GM13977 (cell line): ENCODE measurements at places on chromosomes 3 and 15.

- no peak for DNase-seq
Measured at GRCh38 chr15:69253156-69253555, 45.6 kb upstream of the PAQR5 start.

- DNase-seq, result no peak
Measured at GRCh38 chr15:101492766-101493692, 3.5 kb upstream of the PCSK6 start.

GRCh38 chr15:79376383-79376782, 55.8 kb upstream of the MINAR1 start:
- no peak for DNase-seq

GRCh38 chr3:148583793-148584192, 113.9 kb upstream of the AGTR1 start:
- no peak for DNase-seq

DNA sequence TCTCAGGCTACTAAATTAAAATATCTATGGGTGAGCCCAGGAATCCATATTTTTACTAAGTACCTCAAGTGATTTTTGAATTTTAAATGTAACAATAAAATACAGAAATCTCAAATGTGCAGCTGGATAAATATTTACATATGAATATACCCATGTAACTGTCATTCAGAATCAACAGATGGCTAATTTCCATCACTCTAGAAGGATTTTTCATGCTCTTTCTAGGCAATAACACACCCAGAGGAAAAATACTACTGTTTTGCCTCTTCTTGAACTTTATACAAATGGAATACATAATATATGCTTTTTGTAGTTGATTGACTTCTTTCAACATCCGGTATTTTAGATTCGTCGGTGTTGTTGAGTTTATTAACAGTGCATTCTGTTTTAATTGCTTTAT, 601.3 kb upstream of the NECTIN3 start:
- DNase-seq, result no peak

GRCh38 chr3:119258915-119259314, 18.2 kb upstream of the B4GALT4 start:
- DNase-seq, result peak; percentile 35

- DNase-seq, result no peak
Measured at GRCh38 chr3:114893361-114893760, 253.7 kb downstream of the ZBTB20 start.

GRCh38 chr3:9087831-9088413, 124.7 kb upstream of the RAD18 start:
- DNase-seq, result no peak

DNA sequence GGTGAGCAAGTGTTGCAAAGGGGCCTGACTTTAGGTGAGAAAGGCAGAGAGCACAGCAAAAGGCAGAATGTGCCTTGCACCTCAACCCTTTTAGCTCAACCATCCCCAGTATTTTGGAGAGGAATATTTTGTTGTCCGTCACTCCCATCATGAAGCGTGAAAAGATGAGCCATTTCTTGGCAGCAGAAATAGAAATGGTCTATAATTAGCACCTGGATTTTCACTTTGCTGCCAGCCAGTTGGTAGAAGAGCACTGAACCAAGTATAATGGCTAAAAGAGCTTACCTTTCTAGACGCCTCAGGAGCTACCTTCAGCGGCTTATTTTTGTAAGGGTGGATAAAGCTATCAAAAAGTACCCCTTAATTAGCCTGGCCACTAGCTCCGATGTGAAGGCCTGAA, 406.7 kb downstream of the OCA2 start:
- no peak for DNase-seq

- DNase-seq, result no peak
Measured at GRCh38 chr3:32435911-32436815, 44.5 kb downstream of the CMTM7 start.

DNA sequence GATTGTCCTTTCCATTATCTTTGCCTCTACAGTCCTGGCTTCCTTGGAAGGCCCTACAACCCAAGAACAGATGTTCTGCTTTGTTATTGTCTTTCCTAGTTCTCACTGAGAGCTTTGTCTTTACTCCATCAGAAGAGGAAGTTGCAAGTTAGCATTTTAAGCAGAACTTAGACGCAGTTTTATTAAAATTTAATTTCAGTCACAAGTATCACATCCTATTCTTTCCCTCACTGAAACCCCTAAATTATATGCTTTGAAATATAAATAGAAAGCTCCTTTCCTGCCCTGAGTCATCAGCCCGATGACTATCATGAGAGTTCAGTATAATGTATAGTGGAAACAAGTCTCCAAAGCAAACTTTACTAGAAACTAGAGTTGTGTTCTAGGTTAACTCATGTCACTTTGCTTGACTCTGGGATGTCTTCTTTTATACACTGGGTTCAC, 291.2 kb upstream of the RBMS3 start:
- no peak for DNase-seq

DNA sequence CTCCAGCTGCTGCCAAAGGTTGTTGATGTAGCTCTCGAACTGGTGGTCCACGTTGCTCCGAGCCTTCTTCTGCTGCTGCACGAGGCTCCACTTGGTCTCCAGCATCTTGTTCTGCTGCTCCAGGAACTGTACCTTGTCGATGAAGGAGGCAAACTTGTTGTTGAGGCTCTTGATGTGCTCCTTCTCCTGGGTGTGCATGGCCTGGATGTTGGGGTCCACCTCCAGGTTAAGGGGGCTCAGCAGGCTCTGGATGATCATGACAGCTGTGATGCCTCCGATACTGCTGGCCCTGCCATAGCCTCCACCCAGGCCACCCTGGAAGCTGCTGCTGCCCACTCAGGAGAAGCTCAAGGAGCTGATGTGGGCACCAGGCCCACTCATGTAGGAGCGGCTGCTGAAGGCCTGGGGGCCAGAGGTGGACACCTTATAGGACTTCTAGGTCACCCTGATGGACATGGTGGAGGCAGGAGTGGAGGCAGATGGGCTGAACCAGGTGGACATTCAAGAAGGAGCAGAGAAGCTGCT, 14.9 kb upstream of the PSTPIP1 start:
- no peak for DNase-seq

GRCh38 chr3:52398670-52399081, 46.2 kb downstream of the SEMA3G start:
- no peak for DNase-seq

DNA sequence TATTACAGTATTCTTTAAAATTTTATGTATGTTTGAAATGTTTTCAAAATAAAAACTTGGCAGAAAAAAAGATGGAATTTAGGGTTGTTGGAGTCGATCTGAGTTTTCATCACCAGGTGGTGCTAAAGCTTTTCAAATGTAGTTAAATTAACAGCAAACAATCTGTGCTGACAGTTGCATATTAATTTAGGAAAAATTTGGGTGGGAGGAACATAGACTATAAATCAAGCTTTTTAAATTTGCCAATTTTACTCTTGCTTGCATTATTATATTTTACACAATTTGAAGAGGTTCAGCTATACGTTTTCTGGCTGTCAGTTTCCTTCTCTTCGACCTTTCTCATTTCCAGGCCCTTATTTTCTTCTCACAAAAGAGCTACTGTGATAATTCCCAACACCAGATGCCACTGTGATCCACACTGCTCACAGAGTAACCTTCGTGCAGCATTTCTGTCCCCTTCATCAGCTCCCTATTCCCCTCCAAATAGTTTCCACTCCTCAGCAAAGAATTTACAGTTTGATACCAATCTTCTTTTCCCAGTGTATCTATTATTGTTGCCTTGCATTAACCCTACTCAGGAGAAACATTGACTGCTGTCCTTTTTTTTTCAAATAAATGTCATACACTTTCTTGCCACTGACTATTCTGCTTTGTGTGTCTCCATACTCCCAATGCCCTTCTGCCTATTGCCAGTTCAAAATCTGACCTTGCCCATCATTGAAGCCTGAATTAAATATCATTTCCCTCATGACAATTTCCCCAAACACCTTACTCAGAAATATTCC, 53.4 kb upstream of the EIF5A2 start:
- DNase-seq, result no peak

- DNase-seq, result no peak
Measured at GRCh38 chr3:30832961-30833575, 61.4 kb downstream of the GADL1 start.

GRCh38 chr3:195040094-195040493, 230.9 kb downstream of the XXYLT1 start:
- DNase-seq, result no peak

DNA sequence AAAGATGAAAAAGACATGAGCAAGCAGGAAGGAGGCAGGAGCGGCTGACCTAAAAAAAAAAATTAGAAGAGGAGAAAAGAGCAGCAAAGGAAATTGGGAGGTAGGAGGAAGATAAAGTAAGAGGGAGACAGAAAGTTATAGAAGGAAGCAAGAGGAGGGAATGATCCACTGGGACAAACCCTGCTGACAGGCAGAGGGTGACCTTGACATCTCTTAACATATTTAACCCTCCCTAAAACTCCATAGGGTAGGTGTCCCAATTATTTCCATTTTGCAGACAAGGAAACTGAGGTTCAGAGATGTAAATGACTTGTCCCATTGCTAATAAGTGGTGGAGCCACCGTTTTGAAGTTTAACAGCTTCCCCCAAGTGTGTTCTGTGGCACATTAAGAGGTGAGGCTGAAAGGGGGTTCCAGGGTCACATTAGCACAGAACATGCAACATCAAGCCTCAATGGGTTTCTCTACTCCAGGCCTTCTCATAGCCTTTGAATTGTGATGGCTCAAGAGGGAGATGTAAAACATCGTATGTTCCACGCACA, 37.4 kb upstream of the PRICKLE2 start:
- no peak for DNase-seq

- DNase-seq, result no peak
Measured at GRCh38 chr3:98561727-98562521, 30.1 kb downstream of the GPR15 start.
